ENCODE measurements at places on chromosomes 4 and X.

GRCh38 chrX:6861456-6861855 is 286.1 kb upstream of the STS start:
- DNase-seq, result no peak

DNA sequence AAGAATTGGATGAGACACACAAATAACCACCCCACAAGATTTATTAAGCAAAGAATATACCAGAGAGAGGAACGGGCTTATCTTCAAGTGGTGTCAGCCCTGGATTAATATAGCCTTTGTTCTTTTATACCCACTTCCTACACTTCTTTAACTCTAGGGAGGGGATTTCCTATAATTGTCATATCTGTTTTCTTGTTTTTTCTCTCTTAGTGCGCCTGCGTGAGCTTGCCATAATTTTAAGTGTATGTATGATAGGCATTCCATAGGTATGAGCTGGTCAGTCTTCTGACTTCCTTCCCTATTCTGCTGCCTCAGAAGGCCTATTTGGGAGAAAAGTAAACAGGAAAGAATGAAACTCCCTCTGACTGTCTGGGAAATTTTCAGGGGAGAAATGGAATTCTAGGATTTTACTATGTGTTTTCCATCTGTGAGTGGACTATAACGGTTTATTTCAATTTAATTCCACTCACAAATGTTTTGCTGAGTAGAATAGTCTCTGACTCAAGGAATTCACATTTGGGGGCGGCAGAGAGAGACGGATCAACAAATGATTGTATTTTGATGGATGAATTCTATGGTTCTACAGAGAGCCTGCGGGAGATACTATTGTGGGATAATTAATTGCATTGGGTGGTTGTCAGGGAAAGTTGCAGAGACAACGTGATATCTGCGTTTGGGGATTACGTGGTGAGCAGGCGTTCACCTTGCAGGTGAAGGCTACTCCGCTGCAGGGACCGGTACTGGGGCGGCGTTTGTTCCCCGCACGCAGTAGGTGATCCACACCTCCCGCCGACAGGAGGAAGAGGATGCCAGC is 626 bp upstream of the CEP135 start:
- DNase-seq, result no peak

- DNase-seq, result no peak
Measured at GRCh38 chr4:82128355-82128754, 245.4 kb downstream of the HNRNPD start.

- no peak for DNase-seq
Measured at GRCh38 chr4:134585972-134586371, 384.4 kb upstream of the PABPC4L start.

DNA sequence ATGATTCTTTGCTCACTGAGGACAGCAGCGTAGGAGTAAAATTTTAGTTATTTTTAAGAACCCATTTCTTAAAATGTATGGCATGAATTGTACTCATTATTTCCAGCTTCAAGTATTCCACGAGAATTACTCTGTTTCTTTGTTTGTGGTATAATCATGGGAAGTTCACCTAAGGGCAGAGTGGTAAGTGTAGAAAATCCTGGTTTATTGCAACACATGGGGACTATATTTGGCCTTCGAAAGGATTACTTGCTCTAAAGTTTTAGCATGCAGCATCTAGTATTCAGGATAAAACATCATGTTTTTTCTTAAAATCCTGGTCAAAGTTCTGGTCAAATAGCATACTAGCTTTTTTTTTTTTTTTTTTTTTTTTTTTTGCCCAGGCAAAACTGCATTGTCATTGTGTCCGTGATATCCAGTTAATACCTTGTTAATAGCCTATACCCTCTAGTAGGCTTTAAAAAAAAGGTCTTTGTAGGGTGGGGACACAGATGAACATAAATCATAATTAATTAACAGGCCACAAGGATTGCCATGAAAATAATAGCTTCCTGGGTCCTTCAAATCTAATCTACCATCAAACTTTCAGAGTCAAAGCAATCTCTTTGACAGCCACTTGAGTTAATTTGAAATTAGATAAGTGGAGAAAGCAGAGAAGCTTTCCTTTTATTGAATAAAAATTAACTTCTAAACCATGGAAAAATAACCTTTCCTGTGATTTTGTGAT is 44.6 kb upstream of the VEGFC start:
- no peak for DNase-seq

DNA sequence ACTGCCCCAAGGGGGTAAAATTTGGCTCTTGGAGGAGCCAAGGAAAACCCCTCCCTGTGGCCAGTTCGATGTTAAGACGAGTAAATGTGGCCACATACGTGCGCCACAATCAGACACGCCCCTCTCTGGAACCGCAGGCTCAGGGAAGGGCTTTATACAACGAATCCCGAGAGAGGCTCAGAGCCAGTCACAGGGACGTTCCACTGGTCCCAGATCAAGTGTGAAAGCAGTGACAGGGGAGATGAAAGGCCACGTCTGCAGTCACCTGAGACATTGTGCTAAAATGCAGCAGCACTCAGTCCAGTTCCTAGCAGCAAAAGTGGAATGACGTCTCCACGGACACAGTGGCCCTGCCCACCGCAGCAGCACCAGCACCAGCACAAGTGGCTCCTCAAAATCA is 68.0 kb downstream of the ACOX3 start:
- no peak for DNase-seq

DNA sequence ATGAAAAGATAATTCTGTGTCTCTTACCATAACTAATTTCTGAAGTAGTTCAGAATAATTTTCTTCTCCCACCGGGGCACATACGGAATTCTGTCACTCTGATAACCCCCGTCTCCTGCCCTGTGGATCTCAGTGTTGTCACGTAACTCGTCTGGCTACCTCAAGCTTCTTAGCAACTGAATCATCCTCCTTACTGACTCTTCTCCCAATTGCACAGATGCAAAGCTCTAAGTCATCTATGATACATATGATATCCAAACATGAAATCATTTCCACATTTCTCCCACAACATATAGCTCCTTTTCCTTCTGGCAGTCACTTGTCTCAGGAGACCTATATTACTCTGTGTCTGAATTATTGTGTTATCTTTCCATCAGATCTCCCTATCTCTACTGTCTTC is 1043.1 kb upstream of the TENM3 start:
- no peak for DNase-seq

DNA sequence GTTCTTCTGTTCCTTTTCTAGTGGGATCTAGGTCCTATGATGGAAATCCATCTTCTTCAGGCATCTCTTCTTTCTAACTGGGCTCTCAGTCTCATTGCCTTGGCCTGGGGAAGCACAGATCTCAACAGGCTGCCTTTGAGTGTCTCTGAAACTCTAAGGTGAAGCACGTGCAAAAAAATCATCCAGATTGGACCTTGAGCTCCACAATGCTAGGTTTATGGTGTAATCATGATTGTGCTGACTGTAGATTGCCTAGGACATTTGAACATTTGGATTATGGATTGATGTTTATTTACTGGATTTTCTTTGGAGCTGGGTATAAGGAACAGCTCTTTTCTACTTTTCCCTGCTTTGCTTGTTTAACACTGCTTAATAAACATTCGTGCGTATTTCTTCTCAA is 191.5 kb upstream of the NR3C2 start:
- no peak for DNase-seq

DNA sequence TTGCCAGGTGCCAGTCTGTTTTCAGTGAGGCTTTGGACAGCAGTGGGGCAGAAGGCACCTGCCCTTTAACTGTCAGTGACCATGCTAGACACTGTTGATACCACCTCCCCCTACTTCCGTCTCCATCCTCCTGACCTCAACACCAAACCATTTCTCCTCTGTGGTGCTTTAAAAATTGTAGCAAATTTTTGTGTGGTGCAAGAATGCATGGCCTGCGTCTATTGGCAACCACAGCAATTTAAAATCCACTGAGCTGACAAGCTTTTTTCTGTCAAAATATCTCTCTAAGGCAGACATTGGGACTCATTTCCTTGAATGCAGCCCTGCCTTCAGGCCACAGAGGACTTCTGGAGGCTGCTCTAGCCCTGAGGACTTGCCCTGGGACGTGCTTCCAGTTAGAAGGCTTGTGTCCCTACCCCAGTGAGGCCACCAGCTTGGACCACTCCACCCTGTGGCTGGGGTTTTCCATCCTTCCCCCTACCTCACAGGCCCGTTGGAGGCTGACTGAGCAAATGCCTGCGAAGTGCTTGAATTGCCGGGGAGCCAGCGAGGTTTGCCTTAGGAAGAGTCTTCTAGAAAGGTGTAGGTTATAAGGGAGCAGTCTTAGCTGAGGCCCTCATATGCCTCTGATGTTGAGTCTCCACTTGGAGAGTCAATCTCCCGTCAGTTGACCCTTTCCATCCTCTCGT is 6.9 kb downstream of the PRRG3 start:
- peak; percentile 39 for DNase-seq

GRCh38 chrX:14529290-14529989 is at the start of gene GLRA2:
GLRA2 (plus strand) TSS chrX:14529536; CDS start chrX:14530058, 522 bp downstream.
- DNase-seq, result no peak

DNA sequence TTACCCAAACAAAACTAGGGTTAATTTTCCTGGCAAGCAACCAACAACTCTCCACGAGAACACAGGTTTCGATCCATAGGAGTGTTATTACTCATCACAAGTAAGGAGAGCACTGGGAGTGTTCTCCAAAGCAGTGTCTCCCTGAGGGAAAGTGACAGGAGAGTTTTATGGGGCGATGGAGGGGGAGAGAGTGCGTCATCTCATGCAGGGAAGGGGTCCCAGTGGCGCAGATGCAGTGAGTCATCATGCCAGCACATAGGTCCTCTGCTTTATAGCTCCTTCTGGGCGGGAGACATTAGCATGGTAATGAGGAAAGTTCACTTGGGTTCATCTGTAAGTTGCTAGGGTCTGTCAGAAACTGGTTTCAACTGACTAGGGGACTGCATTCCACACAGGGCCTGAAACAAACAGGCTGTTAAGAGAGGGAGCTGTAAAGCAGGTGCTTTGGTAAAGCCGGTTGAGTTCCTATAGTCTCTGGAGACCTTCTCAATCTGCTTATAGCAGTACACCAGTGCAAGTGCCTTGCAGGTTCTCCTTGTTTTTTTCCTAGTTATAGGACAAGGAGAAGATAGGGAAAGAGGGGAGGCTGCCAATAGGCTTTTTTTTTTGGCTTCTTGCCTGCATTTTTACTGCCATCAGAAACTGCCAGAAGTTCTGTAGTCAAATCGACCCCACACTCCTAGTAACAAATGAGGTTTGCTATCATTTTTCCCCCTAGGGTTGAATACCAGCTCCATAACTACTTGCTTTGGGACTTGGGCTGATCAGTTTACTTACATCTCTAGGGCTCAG is 12.8 kb upstream of the BOD1L1 start:
- DNase-seq, result no peak
